Activated CD8-positive, alpha-beta memory T cell treated with anti-CD3 and anti-CD28 coated beads for 4 hours (primary cell): ENCODE measurements at places on chromosomes 11 and 22.

GRCh38 chr11:33262011-33262645 is 4.9 kb downstream of the HIPK3 start:
- DNase-seq = no peak

- DNase-seq = no peak
Observed at GRCh38 chr11:76041208-76041607, 165.1 kb downstream of the WNT11 start.

- DNase-seq = no peak
Observed at GRCh38 chr11:76265771-76266241, 59.5 kb upstream of the WNT11 start.

DNA sequence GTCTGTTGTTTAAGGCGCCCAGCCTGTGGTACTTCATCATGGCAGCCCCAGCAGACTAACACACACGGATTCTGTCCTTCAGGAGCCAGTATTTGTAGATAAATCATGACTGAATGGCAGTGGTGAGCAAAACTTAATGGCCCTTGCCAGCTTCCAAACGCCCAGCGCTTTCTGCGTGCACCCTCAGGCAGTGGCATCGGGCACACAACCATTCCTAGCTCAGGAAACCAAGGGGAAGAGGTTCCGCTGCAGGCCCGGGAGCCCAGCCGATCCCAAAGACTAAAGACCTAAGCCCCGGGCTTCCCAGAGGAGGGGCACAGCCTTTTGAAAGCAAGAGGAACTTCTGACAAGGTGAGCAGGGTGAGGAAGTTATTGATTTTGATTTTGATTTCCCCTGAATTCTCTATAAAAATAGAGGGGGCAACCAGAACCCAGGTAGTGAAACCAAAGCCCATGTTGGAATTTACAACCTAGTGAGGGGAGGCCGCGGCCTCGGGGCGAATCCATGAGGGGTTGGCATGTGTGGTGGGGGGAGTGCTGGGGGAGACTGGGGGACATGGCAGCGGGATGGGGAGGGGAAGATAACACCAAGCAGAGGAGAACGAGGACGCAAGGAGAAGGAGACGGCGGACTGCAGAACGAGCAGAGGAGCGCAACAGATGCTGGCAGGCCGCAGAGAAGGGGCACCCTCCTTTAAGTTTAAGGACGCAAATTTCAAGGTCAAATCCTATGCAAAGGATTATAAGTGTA is 79.9 kb upstream of the SEPTIN5 start:
- no peak for DNase-seq

GRCh38 chr11:122210367-122210997 is 94.5 kb upstream of the BLID start:
- DNase-seq = no peak

- no peak for DNase-seq
Observed at GRCh38 chr11:33598426-33599069, 102.1 kb downstream of the C11orf91 start.

- no peak for DNase-seq
Observed at GRCh38 chr11:45332276-45332934, 46.3 kb upstream of the SYT13 start.

GRCh38 chr11:64034411-64034811 is 1.3 kb upstream of the FLRT1 start:
- DNase-seq = no peak

DNA sequence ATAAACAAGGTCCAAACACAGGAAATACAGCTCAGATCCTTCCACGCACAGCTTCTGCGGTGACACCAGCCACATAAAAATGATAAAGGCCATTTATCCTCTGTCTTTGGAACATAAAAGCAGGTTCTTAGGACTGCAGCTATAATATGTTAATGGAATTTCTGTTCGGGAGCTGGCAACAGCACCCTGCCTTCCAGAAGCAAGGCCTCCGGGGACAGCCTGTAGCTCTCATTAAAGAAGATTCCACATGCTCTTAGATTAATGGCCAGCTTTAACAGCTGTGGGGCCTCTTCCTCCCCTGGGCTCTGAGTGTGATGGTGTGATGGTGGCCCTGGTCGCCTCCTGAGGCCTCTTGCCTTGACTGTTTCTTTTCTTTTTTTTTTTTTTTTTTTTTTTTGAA is 137.3 kb downstream of the CACNA1I start:
- DNase-seq = no peak

- DNase-seq = no peak
Observed at GRCh38 chr11:22634897-22635629, 9.4 kb upstream of the FANCF start.

DNA sequence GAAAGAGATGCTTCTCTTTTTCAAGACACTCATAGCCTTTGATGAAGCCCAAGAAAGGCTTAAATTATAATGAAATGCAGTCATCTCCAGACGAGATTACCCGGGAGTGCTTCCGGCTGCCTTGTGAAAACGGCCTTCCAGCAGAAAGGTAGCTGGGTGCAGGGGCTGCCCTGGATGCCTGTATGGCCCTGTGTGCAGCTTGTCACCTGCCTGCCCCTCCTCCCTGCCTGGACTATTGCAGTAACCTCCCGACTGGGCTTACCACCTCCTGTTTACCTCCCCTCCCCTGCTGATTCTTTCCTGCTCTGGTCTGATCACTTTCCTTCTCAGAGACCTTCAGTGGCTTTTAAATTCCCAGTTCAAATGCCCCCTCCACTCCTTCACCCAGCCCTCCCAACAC is 126.4 kb upstream of the SYT13 start:
- no peak for DNase-seq

- DNase-seq = no peak
Observed at GRCh38 chr11:33848717-33849390, 43.0 kb downstream of the LMO2 start.

DNA sequence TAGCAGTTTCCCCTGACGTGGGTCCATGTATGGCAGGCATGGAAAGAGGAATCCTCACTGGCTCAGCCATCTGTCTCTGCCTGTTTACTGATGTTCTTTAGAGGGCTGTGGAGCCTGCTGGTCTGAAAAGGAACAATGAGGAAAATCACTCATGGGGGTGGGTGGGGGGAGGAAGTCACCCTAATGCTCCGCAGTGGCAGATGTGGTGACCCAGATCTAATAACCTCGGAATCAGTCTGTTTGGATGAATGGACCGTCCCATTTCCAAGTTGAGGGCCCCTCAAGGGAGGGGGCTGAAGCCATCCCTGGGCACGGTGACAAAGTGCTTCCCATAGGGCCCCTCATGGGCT is 4.4 kb downstream of the BCR start:
- no peak for DNase-seq

DNA sequence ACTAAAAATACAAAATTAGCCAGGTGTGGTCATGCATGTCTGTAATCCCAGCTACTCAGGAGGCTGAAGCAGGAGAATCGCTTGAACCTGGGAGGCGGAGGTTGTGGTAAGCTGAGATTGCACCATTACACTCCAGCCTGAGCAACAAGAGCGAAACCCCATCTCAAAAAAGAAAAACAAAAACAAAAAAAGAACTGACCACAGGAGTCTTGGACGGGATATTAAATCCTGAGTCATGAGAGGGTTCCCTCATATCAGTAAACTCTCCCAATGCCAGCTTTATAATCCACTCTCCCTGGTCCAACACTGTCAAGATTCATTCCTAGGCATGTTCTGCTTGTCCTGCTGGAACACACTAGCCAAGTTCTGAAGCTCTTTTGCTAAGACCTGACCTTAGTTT is 61.5 kb upstream of the EP300 start:
- DNase-seq = no peak

DNA sequence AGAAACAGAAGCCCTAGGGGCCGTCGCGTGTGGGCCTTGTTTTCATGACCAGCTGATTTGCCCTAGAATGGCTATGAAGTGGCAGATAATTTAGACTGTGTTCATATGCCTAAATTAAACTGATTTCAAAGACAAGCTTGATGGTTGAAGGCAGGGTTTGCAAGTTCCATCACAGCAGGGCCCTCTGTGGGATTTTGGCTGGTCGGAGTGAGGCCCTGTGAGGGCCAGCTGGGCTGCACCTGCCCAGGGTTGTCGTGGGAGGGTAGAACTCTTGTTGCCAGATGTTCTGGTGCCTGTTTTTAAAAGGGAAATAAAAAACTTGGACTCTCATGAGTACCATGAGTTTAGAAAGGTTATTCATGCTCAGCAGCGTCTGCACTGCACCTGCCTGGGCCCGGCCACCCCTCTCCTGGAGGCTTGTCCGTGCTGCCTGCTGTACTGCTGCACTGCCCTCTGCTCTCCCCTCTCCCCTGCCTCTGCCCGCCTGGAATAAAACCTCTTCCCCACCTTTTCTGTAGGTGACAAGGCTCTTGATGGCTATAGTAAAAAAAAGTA is 44.1 kb downstream of the AP2A2 start:
- DNase-seq = no peak

- DNase-seq = no peak
Observed at GRCh38 chr11:127345819-127346459, 345.4 kb upstream of the KIRREL3 start.

DNA sequence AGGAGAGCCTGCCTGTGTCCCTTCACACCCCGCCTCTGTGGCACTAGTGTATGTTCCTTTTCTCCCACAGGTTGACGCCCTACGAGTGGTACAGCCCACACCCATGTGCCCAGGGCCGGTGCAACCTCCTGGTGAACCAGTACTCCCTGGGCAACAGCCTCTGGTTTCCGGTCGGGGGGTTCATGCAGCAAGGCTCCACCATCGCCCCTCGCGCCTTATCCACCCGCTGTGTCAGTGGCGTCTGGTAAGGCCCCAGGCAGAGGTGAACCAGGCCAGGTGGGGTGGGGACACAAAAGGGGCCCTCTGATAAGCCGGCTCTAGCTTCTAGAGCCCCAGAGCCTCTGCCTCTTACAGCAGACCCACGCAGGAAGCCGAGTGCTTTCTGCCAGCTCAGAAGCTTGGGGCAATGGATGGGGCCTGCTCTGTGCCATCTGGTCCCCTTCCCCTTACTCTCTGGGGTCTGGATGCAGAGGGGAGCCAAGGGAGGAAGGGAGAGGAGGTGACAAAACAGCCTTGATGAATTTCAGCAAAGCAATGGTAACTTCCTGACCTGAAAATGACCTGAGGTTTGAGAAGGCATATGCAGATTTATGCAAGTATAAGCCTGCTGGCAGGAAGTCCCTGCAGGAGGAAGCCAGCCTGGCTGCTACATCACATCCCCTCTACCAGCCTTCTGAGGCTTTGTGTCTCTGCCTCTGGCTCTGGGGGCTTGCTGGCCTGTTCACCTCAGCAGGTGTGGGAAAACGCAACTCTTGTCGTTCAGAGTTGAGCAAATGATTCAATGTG is 67.0 kb upstream of the TBCEL start:
- no peak for DNase-seq

DNA sequence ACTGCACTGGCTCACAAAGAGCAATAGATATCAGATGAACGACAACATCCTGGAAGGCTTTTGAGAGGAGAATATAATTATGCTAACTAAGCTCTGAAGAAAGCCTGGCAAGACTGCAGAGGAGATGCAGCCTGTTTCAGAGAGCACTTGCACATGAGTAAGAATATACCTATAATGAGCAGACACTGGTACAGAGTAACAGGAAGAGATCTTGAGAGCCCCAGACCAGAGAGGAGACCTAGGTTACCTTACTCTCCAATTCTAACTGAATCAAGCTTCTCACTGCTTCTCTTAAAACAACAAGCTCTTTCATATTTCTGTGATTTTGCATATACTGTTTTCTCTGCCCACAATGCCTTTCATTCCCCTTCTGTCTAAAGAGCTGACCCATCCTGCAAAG is 66.5 kb downstream of the FAM168A start:
- DNase-seq = no peak

DNA sequence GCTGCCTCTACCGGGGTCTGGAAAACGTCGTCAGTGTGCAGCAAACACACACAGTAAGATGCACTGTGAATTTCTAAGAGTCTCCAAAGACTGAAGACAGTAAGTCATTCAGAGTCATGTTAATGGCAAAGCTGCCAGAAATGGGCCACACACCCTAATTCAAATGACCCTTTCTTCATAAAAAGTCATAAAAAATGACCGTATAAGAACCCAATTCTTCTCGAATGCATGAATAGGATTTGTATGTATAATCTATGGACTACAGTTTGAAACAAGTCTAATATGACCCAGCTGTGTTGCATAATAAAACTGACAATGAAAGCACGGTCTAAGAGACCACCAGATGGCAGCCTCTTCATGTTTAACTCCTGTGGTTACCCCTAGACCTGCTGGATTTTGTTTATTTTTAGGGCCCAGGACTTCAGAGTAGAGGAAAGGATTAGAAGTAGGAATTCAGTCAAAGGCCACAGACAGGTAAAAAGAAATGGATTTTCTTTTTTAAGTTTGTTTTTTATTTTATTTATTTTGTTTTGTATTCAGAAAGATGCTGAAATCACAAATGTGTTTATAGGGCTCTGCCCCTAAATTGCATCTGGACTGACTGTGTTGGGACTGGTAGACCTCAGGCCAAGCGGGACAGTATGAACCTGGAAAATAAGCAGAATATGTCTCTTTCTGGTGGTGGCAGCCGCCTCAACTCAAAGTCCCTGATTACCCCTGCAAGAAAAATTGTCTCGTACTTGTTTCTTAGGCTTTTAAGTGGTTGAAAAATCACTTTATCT is 32.1 kb upstream of the SLC5A12 start:
- DNase-seq = no peak

GRCh38 chr11:34959770-34960169 is 43.4 kb downstream of the PDHX start:
- no peak for DNase-seq

- no peak for DNase-seq
Observed at GRCh38 chr11:80846979-80847378, 1406.1 kb upstream of the TENM4 start.

DNA sequence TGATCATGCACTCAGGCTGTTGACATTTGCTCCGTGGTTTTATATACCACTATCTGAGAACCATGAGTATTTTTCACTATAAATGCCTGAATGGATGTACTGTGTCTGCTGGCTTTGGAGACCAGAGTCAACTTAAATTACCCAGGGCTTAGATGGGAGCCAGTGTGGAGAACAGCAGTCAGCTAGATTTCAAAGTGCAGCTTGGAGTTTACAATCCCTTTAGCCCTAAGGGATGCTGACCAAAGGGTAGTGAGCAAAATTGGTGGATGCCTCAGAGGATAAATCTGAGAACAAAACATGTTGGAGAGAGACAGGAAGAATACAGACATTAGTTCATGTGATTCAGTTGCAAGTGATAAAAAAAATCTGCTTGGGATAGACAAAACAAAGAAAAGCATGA is 327.5 kb downstream of the C11orf87 start:
- DNase-seq = no peak

- no peak for DNase-seq
Observed at GRCh38 chr11:2209370-2209801, 37.8 kb upstream of the TH start.

- no peak for DNase-seq
Observed at GRCh38 chr11:73995731-73996130, 13.1 kb upstream of the UCP2 start.
